ENCODE measurements at places on chromosomes 13 and 19.

DNA sequence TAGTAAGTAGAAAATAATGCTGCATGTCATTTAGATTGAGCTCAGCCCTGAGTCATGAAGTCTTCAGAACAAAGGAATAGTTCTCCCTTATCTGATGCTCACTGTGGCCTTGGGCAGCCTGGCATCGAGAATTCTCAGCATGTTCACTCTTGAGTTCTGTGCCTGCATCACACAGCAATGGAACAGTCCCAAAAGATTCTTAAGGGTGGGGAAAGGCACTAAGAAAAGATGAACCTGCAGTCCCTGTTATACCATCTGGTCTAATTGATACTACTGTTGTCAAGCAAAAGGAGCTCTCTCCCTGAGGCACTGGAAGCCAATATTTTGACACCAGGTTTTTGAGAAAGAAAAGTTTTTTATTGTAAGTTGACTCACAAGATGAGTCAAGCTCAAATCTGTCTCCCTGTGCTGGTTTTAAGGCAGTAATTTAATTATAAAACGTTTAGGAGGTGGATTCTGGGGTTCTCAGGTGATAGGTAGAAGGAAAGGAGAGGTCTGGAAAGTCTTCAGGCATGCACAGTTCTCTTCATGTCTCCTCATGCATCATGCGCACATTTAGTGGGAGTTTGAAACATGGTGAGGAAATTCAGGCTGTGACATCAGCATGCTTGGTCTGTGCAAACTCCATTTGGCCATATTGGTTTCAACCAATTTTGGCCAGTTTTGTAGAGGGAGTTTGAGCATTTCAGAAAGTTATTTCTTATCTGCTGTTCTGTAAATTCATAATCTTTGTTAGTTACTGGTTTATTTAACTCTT lies 38.1 kb upstream of the ZNF766 start:
- DNase-seq: no peak

GRCh38 chr13:48072787-48073186 lies 22.1 kb downstream of the MED4 start:
- DNase-seq: no peak

GRCh38 chr13:108734676-108735075 lies 105.3 kb downstream of the MYO16 start:
- no peak for DNase-seq

GRCh38 chr19:3006075-3006767 lies 22.9 kb downstream of the TLE2 start:
- DNase-seq: no peak

DNA sequence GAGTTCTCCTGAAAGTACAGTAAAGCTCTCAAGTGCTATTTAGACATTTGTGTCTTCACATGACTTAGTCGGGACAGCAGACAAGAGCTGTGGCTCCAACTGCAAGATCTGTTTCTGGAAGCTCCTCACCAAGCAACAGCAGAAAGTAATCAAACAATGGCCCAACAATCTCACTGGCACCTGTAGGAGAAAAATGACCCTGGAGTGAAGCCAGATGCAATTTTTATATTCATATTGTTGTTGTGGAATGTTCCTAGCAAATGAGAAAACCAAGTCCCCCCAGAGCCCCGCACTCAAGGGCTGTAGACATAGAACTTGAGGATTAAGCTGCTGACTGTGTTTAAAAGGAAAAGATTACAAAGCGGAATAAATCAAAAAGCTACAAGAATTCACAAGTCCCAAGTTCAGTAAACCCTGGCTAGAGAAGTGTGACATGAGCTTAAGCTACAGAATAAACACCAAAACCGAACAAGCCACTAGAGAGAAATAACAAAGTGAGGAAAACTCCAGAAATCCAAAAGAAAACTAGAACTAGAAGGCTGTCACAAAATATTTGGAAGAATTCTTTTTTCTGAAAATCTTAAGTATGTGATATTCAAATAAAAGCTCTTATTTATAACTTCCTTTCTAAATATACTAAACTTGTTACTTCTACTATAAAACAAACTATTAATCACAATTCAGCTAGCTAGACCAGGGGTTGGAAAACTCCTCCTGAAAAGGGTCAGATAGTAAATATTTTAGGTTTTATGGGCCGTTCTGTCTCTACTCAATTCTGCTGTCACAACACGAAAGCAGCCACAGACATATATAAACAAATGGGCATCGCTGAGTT lies 454.5 kb downstream of the SUCLA2 start:
- DNase-seq: no peak

GRCh38 chr19:44905437-44906160 lies at the start of gene APOE:
TSS of gene APOE (plus strand) at chr19:44905796. CDS start at chr19:44906625, 829 bp downstream.
- DNase-seq: no peak

DNA sequence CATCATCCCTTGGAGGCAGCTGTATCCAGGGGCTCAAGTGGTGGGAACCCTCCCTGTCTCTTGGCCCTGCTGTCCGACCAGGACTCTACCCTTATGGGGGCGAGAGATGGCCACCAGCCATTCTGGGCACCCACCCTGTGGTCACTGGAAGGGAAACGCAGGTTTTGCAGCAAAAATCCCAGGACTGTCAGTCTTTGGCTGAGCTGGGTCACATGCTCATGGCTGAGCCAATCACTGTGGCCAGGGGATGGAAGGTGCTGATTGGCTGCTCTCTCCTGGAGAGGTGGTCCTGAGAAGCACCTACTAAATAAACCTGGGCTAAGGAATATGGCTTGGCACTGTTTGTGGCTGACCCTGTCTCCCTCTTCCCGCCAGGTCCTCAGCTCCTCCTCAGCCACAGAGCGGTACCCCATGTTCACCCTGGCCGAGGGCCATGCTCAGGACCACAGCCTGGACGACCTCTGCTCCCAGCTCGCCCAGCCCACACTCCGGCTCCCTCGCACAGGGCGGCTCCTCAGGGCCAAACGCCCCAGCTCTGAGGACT lies 8.9 kb downstream of the ATG4D start:
- no peak for DNase-seq

GRCh38 chr13:20727856-20728255 lies 24.4 kb downstream of the IL17D start:
- DNase-seq: no peak

DNA sequence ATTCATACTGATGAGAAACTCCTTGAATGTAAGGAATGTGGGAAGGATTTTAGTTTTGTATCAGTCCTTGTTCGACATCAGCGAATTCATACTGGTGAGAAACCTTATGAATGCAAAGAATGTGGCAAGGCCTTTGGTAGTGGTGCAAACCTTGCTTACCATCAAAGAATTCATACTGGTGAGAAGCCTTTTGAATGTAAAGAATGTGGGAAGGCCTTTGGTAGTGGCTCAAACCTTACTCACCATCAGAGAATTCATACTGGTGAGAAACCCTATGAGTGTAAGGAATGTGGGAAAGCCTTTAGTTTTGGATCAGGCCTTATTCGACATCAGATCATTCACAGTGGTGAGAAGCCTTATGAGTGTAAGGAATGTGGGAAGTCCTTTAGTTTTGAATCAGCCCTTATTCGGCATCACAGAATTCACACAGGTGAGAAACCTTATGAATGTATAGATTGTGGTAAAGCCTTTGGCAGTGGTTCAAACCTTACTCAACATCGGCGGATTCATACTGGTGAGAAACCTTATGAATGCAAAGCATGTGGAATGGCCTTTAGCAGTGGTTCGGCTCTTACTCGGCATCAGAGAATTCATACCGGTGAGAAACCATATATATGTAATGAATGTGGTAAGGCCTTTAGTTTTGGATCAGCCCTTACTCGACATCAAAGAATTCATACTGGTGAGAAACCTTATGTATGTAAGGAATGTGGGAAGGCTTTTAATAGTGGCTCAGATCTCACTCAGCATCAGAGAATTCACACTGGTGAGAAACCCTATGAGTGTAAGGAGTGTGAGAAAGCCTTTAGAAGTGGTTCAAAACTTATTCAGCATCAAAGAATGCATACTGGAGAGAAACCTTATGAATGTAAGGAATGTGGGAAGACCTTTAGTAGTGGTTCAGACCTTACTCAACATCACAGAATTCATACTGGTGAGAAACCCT lies 26.6 kb downstream of the ZNF345 start:
- no peak for DNase-seq

- DNase-seq: no peak
Measured at GRCh38 chr13:112465251-112466131, 89.3 kb downstream of the SPACA7 start.

DNA sequence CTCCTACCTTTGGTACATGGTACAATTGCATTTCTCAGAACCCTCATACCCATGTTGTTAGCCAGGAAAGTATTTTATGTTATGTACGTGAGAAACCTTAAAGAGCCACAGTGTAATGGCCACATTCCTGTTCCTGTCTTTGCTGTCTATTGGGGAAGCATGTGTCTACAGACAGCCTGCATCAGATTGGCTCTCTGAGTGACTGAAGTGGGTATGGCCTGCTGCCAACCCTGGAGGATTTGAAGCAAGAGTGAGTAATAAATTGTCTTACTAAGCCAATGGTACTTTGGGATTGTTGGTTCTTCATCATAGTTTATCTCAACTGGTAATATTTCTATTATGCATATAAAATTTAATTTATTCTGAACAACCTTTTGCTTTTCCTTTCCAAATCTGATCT lies 574.1 kb downstream of the LMO7 start:
- no peak for DNase-seq

- DNase-seq: no peak
Measured at GRCh38 chr13:87128036-87128435, 543.1 kb upstream of the SLITRK5 start.

- DNase-seq: no peak
Measured at GRCh38 chr13:59261928-59262488, 901.7 kb downstream of the DIAPH3 start.

- peak; percentile 5 for DNase-seq
Measured at GRCh38 chr19:9431475-9431874, 3.9 kb downstream of the ZNF266 start.

DNA sequence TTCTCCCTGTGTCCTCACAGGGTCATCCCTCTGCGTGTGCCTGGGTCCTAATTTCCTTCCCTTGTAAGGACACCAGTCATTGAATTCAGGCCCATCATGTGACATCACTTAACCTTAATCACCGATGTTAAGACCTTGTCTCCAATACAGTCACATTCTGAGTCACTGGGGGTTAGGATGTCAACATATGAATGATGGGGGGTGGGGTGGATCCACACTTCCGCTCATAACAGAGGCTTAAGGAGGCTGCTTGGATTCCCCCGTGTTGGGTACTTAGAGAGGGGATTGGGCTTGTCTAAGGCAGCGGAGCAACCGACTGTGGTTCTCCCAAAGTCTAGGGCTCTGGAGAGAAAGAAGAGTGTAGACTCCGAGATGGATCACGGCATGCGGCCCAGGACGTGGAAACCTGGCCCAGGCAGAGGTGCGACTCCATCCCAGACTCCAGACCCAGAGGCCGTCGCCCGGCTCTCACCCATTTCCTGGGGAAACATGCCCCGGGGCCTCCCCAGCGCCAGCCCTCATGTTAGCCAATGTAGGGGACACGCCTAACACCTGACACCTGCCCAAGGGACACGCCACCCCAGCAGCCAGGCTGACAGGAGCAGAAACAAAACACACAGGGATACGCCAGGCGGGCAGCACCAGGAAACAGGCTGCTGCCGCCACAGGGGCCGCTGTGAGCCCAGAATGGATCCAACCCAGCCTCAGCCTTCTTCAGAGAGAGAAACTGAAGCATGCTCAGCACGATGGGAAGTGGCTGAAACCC lies 17.1 kb upstream of the IGLON5 start:
- DNase-seq: no peak

DNA sequence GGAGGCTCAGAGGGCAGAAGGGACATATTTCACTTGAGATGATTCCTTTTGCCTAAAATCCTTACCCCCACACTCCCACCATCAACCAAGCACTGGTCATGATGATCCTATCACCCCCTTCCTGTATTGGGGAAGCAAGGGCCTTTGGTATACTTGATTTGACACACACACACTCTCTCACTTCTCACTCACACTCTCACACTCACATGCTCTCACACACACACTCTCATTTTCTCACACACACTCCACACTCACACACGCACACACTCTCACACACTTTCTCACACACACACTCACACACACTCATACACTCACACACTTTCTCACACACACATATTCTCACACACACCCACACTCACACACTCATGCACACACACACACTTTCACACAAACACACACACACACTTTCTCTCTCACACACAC lies 8.6 kb downstream of the RGCC start:
- DNase-seq: no peak

GRCh38 chr19:44575116-44575700 lies 38.2 kb upstream of the IGSF23 start:
- no peak for DNase-seq

DNA sequence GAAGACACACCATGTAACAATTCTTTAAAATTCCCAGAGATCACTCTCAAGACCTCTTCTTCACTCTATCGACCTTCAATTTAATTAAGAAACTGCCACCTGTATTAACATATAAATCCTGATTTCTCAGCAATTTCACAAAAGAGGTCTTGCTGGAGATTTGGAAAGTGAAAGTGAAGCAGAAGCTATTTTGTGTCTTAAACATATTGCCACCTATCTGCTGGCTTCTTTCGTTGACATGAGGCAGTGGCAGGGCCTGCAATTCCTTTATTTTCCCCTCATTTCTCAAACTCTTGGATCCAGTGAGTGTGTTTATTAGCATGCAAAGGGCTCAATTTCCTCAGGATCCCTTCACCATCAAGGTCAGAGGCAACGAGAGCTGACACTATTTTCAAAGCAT lies 780.2 kb upstream of the SLITRK1 start:
- no peak for DNase-seq

GRCh38 chr19:52307275-52307674 lies 10.3 kb downstream of the ZNF480 start:
- no peak for DNase-seq

DNA sequence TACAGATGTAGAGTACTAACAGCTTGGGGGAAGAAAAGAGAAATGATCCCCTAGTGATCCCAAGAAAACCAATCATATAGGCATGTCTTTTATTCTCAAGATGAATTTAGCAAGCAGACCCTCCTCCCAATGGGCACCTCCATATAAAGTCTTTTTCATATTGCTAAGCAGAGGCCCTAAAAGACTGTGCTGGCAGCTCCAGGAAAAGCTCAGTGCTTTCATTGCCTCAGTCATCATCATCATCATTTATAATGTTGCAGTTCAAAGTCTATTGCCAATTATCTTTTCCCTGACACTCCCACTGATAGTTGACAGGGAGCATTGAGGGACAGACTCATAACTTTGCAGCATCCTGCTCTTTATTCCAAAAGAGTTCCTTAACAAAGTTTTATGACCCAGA lies 13.0 kb downstream of the GPR183 start:
- no peak for DNase-seq

- DNase-seq: no peak
Measured at GRCh38 chr19:6528544-6529121, 2.2 kb upstream of the TNFSF9 start.
